ENCODE measurements at places on chromosomes 3 and 15.

- peak; percentile 32 for DNase-seq
Measured at GRCh38 chr15:71708051-71708429, 102.3 kb upstream of the NR2E3 start.

GRCh38 chr15:68653031-68653635 is 74.3 kb downstream of the CORO2B start:
- no peak for DNase-seq

DNA sequence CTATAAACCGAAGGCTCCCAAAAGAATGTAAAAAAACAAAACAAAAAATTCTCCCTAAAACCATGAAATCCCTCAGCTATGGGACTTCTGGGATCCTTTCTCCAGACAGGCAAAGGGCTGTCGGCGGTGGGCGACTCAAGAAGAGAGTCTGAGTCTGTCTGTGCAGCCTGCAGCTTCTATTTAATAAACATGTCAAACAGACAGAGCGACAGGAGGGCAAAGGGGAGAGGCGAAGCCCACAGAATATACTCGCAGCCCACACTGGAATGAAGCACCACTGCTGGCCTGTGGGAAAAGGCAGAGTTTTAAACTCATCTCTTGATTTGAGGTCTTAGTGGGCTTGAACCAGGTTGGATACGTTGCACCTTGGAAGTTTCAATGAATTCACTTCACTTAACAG is 40.2 kb downstream of the ISL2 start:
- DNase-seq = no peak

- no peak for DNase-seq
Measured at GRCh38 chr3:29239376-29239775, 41.5 kb upstream of the RBMS3 start.

GRCh38 chr15:77040673-77041072 is 30.2 kb downstream of the TSPAN3 start:
- no peak for DNase-seq

- no peak for DNase-seq
Measured at GRCh38 chr3:127990051-127990450, 62.2 kb upstream of the SEC61A1 start.

DNA sequence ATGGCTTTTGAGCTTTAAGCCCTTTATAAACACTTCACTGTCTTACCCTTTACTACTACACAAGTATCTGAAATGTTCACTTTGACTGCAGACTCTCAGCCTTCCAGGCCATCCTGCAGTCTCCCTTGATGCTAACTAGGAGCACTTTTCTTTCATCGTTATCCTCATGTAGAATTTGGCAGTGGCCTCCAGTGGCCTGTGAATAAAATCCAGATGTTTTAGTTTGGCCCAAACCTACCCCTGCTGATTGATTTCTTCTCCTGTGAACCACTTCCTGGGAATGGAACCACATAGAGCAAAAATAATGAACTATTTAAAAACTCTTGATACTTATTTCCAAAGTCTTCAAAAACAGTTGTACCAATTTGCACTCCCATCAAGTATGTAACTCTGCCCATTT is 271.9 kb downstream of the FEZF2 start:
- no peak for DNase-seq

- no peak for DNase-seq
Measured at GRCh38 chr15:56767315-56767714, 34.0 kb upstream of the ZNF280D start.

Measured in SJSA1 (cell line).